ENCODE measurements at places on chromosomes 5 and 9.

- no peak for DNase-seq
These were observed 86.2 kb downstream of the LURAP1L start for GRCh38 chr9:12860998-12861397.

GRCh38 chr9:96874947-96875460 lies 20.7 kb upstream of the ZNF782 start:
- DNase-seq = no peak

- no peak for DNase-seq
These were observed 49.2 kb upstream of the CPLX2 start for GRCh38 chr5:175822225-175822624.

DNA sequence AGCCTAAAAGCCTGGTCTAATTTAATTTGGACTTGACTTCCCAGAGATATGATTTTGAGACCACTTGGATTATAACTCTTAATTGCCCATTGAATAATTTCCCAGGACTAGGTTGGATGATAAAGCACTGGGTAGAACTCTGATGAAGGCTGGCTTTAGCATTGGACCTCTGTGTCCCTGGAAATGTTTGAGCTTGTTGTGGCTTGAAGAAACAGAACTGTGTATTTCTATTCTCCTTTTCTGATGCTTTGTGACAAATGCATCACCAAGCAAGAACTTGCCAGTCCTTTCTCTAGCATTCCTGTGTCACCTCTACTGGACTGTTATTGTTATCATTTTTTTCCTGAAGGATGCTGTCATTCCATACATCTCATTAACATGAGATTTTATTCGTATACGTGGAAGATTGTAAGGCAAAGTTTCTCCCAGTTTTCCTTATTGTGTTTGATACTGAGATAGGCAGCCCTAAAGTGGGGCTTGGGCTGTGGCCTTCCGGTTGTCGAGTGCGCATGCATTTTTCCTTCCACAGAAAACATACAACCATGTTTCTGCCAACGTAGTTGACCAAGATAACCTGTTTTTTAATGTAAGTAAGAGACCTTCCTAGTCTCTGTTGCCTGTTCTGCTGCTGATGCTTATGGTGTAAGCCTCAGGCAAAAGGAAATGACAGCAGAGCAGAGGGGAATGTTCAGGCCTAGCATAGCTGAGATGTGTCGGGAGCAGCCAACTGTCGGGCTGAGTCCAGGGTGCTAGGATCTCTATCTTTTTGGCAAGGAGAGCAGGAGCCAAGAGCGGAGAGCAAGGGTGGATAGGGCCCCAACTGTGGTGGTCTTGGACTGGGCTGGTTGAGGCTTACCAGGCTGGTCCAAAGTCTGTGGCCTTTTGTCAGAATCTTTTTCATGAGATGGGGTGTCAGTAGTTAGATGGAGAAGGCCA lies 2.3 kb downstream of the NTRK2 start:
- DNase-seq = no peak

- no peak for DNase-seq
These were observed 60.3 kb downstream of the ADAMTS2 start for GRCh38 chr5:179284751-179285631.

GRCh38 chr5:31939151-31939550 lies 235.0 kb downstream of the GOLPH3 start:
- no peak for DNase-seq

GRCh38 chr9:68904454-68904853 lies 109.5 kb downstream of the PRKACG start:
- DNase-seq = no peak

DNA sequence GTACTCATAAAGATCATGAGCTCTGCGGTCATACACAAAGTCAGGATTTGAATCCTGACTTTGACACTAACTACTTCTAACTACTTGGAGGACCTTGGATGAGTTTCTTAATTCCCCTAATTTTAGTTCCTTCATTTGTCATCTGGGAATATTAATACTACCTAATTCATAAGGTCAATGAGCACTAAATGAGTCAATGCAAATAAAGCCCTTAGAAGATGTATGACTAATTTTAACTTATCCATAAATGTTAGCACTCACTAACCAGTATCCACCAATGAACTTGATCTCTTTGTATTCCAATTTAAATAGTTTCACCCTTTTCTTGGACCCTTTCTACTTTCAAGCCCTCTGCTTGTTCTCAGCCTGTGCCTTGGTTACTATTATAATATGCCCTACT lies 1106.4 kb downstream of the CDH18 start:
- no peak for DNase-seq

DNA sequence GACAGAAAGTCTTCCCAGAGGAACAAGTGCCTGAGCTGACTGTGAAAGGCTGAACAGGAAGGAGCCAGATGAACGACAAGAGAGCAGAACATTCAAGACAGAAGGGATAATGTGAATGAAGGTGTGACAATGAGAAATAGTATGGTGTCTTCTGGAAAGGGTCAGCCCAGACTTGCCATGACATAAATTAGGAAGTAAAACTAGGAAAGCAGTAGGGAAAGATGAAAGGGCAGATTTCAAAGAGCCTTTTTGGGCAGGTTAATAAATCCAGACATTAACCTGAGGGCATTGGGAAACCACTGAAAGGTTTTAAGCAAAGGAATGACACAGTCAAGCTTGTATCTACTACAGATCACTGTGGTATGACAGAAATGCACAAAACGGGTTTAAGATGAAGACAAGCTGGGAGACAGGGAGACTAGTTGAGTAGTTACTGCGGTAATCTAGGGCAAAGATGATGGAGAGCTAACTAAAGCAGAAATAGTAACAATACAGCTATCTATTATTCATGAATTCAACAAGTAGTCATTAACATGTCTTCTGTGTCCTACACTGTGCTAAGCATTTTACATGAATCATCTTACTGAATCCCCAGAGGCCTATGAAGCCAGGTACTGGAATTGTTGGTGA lies 580.9 kb upstream of the WWC1 start:
- no peak for DNase-seq

DNA sequence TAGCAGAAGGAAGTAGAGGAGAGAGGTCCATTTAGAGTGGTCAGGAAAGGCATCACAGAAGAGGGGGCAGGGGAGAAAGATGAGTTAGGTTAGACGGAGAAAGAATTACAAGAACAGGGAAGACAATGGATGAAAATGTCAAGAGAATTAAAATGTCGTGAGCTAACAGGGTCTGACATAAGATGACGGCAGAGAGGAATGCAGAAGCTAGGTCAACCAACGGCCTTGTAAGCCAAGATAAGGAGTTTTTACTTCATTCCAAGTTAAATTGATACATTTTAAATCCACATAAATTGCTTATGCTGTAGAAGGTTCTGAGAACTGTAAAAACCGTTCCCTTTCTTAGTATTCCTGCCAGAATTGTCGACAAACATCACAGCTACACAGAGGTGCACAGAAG lies 896.9 kb upstream of the DMAC1 start:
- no peak for DNase-seq

DNA sequence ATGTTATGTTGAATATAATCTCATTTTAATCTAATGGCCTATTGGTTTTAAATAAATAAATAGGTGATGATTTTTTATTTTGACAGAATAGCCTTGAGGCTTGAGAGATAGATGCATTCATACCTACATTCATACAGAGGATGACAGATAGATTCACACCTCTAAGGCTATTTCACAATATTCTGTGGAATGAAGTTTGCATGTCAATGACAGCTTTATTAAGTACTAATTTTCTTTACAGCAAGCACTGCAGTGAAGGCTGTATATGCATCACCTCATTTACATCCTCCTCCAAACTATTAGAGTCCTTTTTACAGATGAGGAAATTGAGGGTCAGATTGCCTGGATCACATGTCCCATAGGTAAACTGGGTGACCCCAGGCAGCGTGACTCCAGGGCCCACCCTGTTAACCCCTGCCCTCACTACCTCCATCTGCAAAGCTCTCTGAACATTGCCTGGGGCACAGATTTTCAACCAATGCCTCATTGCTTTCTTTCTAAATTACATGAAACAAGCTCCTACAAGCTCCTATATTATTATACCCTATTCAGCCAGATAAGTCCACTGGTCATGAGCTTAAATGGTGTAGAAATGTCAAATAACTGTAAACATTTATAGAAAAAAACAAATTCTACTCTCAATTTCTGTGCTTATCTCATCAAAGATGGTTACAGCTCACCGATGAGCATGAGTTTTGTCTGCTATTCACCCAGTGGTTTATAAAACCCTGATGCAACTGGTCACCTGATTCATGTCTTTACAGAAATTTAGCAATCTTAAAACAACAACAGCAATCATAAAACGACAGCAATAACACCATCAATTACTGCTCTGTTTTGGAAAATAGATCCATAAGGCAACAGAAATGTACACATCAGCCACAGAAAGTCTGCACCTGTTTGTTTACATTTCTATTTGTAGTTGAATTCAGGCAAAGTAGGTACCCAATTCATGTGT lies 338.0 kb downstream of the NSG2 start:
- DNase-seq = no peak

GRCh38 chr5:108858959-108859358 lies 111.3 kb downstream of the FER start:
- DNase-seq = no peak

GRCh38 chr5:73564018-73564417 lies 1.4 kb downstream of the ANKRA2 start:
- DNase-seq = no peak

GRCh38 chr9:129273136-129273895 lies 95.3 kb upstream of the IER5L start:
- DNase-seq = no peak

DNA sequence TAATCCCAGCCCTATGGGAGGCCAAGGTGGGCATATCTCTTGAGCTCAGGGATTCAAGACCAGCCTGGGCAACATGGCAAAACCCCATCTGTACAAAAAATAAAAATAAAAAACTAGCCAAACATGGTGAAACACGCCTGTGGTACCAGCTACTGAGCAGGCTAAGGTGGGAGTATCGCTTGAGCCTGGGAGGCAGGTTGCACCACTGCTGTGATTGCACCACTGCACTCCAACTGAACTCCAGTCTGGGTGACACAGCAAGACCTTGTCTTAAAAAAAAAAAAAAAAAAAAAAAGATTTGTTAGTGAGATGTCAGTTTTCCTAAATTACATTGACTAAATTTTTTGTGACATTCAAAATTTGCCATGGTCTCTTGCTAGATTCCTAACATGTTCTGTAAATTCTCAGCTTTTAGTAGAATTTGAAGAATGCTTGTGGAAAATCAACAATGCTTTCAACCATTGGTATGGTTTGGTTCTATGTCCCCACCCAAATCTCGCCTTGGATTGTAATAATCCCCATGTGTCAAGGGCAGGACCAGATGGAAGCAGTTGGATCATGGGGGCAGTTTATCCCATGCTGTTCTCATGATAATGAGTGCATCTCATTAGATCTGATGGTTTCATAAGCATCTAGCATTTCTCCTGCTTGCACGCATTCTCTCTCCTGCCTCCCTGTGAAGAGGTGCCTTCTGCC lies 236.1 kb downstream of the ARRDC3 start:
- DNase-seq = no peak

- DNase-seq = no peak
These were observed 15.6 kb downstream of the CIZ1 start for GRCh38 chr9:128175726-128176125.

GRCh38 chr5:127758766-127759283 lies 55.6 kb downstream of the CCDC192 start:
- DNase-seq = no peak

GRCh38 chr5:3424946-3425345 lies 170.7 kb upstream of the IRX1 start:
- no peak for DNase-seq

- no peak for DNase-seq
These were observed 199.1 kb upstream of the ZNF618 start for GRCh38 chr9:113677057-113677456.

DNA sequence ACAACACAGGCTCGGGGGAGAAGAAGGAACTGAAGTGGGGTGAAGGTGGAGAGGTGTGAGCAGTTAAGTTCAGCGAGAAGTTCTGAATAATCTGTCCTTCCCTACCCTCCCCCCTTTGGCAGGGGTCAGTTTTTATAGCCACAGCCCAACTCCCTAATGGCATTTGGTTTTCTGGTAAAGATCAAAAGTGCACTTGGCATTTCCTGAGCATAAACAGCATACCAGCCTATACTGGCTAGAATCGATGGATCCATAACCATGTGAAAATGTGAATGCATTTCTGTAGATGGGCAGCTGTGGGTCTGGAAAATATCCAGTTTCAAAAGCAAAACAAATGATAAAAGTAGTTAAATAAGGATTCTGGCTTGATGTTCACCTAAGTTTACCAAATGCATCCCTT lies 410.9 kb downstream of the PLK2 start:
- DNase-seq = no peak

DNA sequence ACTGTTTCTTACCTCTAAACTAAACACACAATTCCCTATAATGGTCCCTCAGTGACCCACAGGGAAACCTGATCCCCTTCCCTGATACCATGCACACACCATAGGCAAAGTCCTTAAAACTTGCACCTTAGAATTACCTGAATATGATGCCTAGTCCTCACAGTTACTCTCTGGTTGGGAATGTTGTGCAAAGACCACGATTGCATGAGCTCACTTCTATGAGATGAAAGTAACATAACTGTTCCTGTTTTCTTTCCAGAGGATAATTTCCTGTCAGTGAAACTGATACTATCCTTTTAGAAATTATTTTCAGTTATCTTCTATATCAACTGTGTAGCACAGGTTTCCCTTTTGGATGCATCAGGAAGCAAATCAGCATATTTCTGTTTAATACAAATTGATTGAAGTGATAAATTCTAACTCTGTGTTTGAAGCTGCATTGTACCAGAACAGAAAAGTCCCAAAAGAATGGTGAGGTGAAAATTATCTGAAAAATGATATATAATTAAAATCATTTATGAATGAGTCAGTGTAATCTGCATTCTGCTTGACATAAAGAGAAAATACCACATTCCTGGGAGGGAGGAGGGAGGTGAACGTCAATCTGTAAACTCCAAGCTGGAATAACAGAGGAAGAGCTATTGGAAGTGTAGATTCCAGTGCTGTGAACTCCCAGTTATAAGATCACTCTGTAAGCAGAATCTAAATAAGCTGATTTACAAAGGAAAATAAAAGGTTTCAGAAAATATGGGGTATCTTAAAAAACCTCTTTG lies 51.2 kb upstream of the TNFAIP8 start:
- no peak for DNase-seq

DNA sequence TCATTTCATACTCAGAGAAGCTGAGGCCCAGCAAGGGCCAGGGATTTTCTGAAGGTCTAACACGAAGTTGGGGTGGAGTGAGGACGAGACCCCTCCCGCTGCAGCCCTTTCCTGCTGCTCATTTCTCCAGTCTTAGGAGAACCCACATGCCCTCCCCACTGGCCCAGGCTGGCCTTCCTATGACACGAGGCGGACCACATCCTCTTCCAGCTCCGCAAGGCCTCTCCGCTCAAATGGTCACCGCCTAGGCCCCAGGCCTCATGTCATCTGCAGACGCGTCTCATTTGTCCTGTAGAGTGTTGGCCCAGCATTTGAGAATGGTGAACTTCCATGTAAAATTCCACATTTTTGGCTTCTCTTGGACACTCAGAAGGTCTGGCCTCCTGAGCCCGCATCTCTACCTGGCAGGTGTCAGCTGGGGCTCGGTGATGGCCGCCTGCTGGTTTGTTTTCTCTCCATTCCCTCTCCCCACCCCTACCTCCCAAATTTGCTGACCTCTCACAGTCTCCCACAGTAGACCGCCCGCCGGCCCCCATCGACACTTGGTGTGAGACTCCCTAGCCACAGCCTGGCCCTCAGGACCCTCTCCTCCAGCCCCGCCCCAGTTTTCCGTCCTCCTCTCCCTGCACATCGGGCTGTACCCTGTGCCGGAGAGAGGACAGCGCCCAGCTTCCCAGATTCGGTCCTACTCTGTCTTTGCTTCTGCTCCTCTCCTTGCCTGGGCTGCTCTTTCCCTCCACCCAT lies 51.7 kb downstream of the ERGIC1 start:
- no peak for DNase-seq

GRCh38 chr5:751496-751895 lies 33.0 kb downstream of the ZDHHC11B start:
- no peak for DNase-seq
